ENCODE measurements at places on chromosomes 1 and 21.

- no peak for DNase-seq
These were observed 29.2 kb downstream of the IGSF5 start for GRCh38 chr21:39774227-39774626.

DNA sequence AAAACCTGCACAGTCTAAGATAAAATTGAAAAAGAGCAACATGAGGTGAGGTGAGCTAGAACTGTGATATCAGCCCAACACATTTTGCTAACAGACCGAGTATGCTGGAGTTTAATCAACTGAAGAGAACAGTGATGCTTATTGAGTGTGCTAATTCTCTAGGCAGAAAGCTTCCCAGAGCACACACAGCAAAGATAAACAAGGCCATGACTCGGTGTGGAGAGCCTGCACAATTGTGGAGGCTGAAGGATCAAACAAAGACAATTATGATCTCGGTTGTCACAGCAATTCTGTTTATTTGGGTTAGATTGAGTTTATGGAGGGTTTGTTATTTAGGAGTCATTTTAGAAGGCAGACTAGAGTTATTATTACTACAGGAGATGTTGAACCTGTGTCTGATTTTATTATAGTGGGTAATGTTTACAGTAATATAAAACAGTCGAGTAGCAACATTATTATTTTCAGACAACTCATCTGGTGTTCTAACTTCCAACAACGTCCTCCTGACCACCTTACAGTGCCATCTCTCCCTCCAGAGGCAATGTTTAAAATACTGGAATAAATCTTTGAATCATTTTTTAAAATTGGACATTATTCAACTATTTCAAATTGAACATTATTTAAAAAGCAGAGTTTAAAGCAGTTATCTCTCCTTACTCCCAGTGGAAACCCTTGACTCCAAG, 40.2 kb downstream of the DPT start:
- no peak for DNase-seq

DNA sequence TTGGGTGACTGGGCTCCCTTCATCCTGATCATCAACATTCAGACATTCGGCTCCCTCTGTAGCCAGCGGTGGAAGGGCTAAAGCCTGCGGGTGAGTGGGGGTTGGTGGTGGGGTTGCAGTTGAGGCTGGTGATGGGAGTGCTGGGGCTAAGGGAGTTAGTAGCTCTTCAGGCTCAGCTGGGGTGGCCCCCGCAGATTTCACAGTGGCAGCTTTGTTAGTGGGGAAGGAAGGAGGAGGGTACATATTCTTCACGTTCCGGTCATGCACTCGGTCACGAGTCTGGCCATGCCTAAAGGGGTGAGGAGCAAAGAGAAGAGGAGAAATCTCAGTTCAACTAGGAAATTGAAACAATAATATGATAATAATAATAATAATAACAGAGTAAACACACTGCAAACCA, 6.8 kb downstream of the PSMB4 start:
- no peak for DNase-seq

- DNase-seq = no peak
These were observed 99.2 kb downstream of the LHX8 start for GRCh38 chr1:75233302-75233929.

GRCh38 chr1:228872080-228872479, 136.8 kb downstream of the RHOU start:
- DNase-seq = no peak

- no peak for DNase-seq
These were observed 56.9 kb downstream of the LPAR3 start for GRCh38 chr1:84836145-84836544.

- no peak for DNase-seq
These were observed 20.8 kb downstream of the PPFIA4 start for GRCh38 chr1:203046984-203047630.

DNA sequence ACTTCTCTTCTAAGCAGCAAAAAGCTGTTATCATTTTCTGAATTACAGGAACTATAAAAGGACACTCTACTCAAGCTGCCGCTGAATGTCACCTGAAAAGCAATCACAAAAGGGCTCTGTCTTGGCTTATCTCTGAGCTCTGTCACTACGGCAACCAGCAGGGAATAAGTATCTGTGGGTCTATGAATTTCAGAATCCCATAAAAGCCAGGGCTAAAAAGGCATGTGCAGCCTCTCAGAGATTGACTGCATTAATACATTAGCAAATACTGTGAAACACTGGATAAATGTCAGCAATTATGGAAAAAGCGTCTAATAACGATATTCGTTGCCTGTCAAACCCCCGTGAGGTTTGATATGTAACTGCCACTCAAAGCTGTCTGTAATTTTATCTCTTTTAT, 210.2 kb upstream of the DMRTA2 start:
- DNase-seq = no peak

GRCh38 chr1:81574408-81574807, 226.3 kb upstream of the ADGRL2 start:
- no peak for DNase-seq

DNA sequence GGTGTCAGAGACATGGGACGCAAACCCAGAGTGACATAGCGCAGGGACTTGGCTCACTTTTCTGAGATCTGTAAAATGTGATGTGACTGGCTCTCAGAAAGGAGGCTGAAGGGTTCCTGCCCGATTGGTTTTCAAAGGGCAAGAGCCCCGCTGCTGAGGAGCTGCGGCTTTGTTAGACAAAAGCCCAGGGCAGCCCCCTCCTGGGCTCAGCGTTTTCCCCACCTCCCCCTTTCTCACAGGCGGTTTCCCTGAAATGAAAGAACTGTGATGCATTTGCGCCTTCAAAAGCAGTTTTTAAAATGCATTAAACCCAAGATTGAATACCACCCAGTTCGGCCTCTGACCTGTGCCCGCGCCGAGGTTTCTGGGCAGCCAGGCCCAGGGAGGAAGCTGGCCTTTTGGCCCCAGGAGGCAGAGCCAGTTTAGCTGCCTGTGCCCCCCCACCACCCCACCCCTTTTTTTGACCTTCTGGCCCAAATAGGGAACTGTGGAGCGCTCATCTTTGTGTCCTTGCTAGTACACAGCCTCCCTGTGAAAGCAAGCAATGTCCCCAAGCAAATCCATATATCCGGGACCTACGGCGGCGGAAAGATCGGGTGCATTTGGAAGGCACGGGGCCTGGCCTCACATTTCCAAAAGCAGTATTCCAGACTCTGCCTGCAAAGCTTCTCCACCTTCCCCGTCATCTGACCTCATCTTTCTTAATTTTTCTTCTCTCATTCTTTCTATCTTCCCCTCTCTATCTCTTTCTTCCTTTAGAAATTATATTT, 28.6 kb downstream of the CD247 start:
- DNase-seq = peak; percentile 50

DNA sequence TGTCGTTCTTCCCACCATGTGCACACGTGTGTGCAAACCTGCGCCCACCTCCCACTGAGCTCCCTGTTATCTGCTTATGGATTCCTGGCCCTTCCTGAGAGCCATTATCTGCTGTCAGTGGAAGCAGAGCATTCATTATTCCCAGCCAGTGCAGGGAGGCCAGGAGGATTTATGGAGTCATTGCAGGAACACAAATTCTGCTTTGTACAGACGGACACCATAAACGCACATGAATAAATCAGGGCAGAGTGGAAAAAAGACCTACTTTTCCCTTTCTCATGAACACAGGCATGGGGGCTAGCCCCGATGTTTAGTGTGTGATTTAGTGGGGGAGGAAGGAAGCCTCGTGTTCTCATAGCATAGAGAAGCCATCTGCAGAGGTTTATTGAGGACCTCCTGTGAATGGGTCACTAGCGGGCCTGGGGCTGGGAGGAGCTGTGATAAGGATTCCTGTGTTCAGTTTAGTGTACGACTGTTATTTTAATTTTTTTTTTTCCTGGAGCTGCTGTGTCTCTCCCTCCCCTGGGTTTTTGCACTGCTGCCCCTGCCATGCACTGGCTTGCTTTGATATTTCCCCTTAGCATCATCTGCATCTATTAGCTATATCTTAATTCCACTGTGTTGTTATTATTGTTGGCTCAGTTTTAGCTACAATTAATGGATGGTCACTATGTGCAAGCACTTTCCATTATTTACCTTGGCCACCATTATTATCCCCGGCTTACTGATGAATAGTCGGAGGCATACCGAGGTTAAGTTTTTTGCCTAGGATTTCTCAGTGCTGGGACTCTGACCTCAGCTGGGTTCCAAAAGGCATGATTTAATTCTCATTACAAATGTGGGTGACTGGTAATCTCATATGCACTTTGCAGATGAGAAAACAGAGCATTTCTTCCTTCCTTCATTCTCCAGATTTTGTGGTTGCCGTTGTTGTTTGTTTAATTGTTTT, 33.0 kb downstream of the HUNK start:
- DNase-seq = no peak

DNA sequence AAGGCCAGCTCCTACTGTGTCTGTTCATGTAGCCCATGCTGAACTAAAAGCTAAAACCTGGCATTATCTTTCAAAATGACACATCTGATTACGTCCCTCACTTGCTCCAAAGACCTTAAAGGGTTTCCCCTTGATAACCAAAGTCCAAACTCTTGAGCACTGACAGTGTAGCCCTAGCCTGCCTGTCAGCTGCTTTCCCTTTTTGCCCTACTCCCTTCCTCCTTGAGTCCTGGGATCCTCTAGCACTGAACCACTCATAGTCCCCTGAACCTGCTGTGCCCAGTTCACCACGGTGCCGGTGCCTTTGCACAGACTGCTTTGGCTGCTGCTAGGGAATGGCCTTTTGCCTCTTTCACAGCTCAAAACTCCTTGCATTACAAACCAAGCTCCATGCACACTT, 67.5 kb downstream of the PLXNA2 start:
- DNase-seq = no peak

DNA sequence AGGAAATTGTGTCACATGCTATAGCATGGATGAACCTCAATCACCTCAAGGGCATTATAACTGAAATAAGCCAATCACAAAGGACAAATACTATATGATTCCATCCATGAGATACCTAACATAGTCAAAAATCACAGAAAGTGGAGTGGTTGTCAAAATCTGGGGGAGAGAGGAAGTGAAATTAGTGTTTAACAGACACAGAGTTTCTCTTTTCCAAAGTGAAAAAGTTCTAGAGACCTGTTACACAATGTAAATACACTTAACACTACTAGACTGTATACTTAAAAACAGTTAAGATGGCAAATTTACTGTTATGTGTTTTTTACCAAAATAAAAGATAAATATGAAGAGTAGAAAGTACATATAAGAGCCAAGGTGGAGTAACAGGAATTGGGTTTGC, 31.8 kb downstream of the ZNF644 start:
- no peak for DNase-seq

DNA sequence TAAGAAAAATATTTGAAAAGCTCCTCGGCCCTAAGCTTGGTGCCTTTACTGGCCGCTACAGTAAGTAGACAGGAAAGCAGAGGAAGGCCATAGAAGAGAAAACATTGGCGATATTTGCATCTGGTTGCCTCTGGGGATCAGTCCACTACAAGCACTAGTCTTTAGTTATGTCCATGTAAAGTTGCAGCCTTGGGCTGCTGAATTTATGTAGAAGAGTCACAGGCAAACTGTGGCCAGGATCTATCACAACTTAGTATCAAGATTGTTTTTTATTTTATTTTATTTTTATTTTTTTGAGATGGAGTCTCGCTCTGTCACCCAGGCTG, 228.7 kb upstream of the CAMK1G start:
- DNase-seq = no peak

GRCh38 chr1:70760154-70760553, 287.5 kb downstream of the PTGER3 start:
- no peak for DNase-seq

GRCh38 chr1:2948001-2948750, 73.1 kb upstream of the ACTRT2 start:
- no peak for DNase-seq

DNA sequence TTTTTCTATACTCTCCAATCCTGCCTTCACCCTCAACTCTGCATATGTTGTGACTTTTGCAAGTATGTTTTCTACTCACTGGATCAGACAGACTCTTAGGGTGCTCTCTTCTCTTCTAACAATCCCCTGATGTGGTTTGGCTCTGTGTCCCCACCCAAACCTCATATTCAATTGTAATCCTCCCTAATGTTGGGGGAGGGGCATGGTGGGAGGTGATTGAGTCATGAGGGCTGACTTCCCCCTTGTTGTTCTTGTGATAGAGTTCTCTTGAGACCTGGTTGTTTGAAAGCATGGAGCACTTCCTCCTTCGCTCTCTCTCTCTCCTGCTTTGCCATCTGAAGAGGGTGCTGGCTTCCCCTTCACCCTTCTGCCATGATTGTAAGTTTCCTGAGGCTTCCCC, 148.9 kb upstream of the IGSF21 start:
- DNase-seq = no peak

DNA sequence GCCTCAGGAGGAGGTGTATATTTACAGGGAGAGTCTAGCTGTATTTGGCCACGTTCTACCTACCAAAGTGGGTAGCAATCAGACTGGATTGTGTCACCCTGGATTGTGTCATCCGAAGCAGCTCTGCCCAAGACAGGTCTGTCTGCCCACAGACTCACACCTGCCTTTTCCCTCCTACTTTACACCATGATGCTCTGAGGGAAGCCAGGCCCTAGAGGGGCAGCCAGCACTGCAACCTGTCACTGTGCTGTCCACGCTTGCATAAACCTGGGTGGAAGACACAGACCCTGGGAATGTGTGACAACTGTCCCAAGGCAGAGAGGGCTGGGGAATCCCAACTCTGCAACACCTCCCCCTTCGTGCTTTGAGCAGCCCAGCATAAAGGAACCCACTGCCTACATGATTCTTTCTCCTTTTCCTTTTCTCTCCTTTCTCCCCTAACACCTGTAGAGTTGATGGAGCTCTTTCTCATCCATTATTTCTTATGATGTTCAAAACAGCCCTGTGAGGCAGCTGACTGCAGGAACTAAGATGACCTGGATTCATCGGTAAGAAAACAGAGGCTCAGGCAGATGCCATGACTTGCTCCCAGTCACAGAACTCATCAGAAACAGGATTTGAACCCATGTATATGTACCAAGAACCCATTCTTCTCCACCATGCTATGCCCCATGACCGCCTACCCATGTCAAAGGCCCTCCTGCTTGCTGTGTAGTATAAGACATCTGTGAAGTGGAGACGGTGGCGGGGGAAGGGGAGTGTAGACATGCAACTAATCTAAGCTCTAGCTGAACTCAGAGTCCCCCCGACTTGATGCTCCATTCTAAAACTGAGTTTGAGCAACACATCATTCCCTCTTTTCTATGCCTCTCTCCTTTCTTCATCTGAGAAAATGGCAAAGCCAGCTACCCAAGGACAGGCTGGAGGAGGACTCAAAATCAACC, 55.9 kb downstream of the ITPKB start:
- peak; percentile 29 for DNase-seq

DNA sequence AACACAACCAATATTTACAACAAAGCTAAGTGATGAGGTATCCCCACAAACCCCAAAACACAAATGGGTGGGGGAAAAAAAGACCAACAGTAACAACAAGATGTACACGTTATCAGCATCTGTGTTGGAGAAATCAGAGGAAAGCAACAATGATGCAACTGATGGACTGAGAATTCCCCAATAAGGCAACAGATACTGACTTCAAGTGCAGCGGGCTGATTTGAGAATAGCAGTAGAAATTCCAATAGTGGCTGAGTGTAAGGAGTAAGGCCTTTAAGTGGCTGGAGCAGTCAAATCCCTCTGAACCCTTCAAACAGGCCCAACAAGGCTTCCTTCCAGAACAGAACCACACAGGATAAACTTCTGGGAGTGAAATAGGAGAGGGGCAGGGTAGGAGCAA, 97.6 kb downstream of the TM2D1 start:
- no peak for DNase-seq

GRCh38 chr1:197307551-197307950, 39.5 kb downstream of the CRB1 start:
- no peak for DNase-seq

GRCh38 chr1:181767001-181767708, 283.8 kb downstream of the CACNA1E start:
- DNase-seq = no peak

- DNase-seq = no peak
These were observed 204.7 kb downstream of the RHOU start for GRCh38 chr1:228939881-228940392.

- DNase-seq = no peak
These were observed 88.8 kb downstream of the STUM start for GRCh38 chr1:226637147-226637935.

Measured in activated CD4-positive, alpha-beta T cell treated with anti-CD3 and anti-CD28 coated beads, Interleukin-2, amount 50 U/mL, for 4 hours (primary cell).